ENCODE measurements at places on chromosomes 6 and 20.

GRCh38 chr6:146287691-146288369 is 255.8 kb upstream of the RAB32 start:
- no peak for DNase-seq

GRCh38 chr20:20078041-20078440 is 25.7 kb downstream of the CFAP61 start:
- DNase-seq, result no peak

GRCh38 chr20:47352332-47353238 is 3.9 kb downstream of the ZMYND8 start:
- DNase-seq, result no peak

- no peak for DNase-seq
Measured at GRCh38 chr6:87976616-87977015, 71.0 kb upstream of the SPACA1 start.

All from NCI-H524 treated with DMSO at 0.1 percent for 48 hours (cell line).